ENCODE measurements at places on chromosomes 1 and 21. TPM values are rescaled to one million over a fixed set of nuclear protein-coding genes. Genes with fewer than 3 reads are reported as not detected.

- no peak for DNase-seq
These were observed 49.3 kb downstream of the AZIN2 start for GRCh38 chr1:33130297-33130696.

LCE1D gene
- not detected for total RNA-seq

CELF3 gene
- total RNA-seq: 1.6 TPM

DNA sequence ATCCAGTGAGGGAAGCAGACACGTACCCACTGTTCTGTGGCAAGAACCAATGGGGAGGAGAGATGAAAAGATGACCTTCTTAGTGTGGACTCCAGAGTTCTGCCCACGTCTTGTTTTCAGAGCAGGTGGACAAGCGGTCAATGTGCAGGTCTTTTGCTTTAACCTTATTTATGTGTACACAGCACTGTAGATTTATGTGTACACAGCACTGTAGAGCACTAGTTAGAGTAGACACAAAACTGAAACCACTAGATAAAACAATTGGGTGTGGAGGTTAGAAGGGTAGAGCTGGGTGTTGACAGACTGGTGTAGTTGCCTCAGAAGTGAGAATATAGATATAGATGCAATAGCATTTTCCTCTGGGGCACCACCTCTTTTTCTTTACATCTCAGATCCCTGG is 150.0 kb downstream of the MAGI3 start:
- no peak for DNase-seq

DSTYK gene
- total RNA-seq: 13.2 TPM

DNA sequence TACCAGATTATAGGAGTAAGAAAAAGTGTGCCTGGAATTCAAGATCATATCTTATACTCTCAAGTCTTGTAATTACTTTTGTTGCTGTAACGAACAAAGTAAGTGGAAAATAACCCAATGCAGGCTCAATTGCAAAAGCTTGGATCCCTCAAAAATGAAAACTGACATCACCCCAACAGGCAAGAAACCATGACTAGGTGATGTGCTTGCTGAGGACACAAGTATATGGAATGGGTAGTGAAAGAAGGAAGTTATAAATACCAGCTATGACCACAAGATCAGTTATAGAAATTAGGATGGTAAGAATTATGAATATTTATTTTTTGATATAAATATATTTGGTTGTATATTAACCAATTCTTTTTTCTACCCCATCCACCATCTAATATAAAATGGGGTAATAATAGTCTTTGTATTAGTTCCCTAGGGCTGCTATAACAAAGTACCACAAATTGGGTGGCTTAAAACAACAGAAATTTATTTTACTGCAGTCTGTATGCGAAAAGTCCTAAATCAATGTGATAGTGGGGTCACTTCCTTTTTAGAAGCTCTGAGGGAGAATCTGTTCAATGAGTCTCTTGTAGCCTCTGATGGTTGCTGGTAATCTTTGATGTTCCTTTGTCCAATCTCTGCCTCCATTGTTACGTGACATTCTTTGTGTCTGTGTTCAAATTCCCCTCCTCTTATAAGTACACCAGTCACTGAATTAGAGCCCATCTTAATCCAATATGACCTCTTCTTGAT is 45.0 kb downstream of the DUSP10 start:
- no peak for DNase-seq

SEMA4A gene
- total RNA-seq: 2.9 TPM

PGLYRP4 gene
- total RNA-seq: not detected

C21orf58 gene
- total RNA-seq: 4.7 TPM

- DNase-seq: no peak
These were observed 113.2 kb upstream of the CACHD1 start for GRCh38 chr1:64356636-64357256.

- DNase-seq: no peak
These were observed 762.1 kb upstream of the NEGR1 start for GRCh38 chr1:73044241-73045036.

DNA sequence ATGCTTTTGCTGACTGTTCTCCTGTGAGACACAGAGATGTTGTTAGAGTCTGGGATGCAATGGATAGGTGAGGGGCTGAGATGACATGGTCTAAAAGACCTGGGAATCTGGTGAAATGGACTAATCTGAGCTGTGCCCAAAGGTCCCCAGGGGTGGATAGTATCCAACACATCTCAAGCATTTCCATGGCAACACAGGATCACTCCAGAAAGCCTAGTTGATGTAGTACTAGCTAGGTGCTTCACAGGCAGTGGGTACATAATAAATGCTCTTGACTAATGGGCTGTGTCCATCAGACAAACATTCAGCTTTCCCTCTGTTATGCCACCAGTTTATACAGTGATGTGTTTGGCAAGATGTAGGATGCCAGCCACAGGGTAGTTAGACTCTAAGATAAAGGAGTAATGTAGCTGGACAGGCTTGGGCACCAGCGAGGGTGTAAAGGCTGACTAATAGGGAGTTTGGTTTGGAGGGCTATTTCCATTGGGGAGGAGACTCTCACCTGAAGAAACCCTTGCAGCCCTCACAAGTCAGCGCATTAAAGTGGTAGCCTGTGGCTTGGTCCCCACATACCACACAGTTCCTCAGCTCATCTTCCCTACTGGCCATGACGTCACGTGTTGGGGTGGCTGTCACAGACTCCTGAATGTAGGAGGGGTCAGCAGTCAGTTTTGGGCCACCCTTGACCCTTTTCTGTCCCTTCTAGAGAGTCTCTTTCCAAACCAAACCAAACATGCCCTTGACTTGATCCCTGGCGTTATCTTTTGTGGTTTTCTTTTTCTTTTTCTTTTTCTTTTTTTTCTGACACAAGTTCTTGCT is 1.8 kb downstream of the NR1I3 start:
- no peak for DNase-seq

DNA sequence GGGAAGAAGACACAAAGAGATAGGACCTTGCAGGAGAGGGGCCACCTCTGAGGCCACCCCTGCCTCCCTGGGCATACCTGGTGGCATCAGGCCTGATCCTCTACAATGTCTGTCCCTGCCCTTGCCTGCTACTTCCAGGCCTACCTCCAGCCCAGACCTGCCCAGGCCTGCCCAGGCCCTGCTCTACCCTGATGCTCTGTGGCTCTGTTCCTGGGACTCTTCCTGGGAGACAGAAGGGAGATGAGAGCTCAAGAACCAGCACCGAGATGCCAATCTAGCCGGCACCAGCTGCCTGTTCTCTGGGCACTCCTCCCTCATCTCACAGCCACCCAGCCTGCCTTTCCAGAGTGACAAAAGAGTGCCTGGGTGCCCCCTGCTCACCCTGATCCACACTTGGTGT is 2.7 kb downstream of the CELF3 start:
- DNase-seq: no peak

MTARC2 gene
- total RNA-seq: 22.7 TPM
